ENCODE measurements at places on chromosomes 4 and X. TPM values are rescaled to one million over a fixed set of nuclear protein-coding genes. Genes with fewer than 3 reads are reported as not detected.

Gene NR0B1
- 0.52 TPM for total RNA-seq

Gene SLC26A1
- 0.03 TPM for total RNA-seq

DNA sequence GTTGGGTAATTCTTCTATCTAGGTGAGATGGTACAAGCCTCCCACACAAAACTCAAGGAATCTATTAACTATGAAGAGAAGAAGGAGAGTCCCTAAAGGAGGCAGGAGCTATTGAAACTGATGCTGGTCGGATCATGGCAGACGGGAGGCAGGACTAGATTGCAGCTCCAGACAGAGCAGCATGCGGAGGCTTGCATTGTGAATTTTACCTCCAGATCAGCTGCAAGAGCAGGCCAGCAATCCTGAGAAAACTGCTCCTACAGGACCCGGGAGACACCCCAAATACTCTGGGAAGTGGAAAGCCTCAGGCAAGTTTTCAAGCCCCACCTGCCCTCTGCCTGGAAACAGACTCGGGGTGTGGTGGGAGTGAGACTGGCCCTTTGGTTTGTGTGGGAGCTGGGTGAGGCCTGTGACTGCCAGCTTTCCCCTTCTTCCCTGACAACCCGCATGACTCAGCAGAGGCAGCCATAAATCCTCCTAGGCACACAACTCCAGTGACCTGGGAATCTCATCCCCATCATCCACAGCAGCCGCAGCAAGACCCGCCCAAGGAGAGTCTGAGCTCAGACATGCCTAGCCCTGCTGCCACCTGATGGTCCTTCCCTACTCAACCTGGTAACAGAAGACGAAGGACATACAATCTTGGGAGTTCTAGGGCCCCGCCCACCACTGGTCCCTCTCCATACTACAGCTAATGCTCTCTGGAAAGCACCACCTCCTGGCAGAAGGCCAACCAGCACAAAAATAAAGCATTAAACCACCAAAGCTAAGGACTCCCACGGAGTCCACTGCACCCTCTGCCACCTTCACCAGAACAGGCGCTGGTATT, 30.9 kb downstream of the GATB start:
- no peak for DNase-seq

DNA sequence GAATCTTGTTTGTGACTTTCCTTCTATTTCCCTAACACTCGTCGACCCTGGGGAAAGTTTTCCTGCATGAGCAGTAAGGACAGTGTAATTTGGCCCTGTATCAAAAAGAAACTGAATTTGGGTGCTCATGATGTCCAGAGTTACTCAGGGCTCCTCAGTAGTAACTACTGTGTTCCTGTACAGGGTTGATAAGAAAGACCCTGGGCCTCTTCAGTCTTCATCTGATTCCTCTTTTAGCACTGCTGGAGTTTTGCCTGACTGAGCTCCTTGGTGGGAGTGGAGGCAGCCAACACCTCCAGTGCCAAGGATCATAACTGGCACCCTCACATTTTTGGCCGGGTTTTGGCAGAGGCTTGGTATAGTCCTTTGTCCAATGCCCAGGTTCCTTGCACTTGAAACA, 7.1 kb upstream of the AREG start:
- no peak for DNase-seq

DNA sequence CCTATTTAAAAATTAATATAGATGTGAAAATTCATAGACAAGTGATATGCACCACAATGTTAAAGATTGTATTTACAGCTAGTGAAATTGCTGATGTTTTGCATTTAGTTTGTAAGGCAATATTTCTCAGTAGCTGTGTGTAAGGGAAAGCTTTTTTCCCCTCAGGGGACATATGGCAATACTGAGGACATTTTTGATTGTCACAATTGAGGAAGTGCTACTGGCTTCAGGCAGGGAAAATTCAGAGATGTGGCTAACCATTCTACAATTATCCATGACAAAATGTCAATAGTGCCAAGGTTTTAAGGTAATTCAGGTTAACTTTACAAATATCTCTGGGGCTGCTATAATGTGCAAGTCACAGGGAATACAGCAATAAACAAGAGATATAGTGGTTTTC, 66.1 kb upstream of the IL15 start:
- DNase-seq, result no peak

GRCh38 chrX:120517936-120518335, 42.8 kb downstream of the CUL4B start:
- no peak for DNase-seq

Measured in H7 (cell line).